Stimulated activated CD4-positive, alpha-beta T cell treated with anti-CD3 and anti-CD28 coated beads, Interleukin-15, amount 100 ng/mL, for 48 hours (primary cell): ENCODE measurements at places on chromosomes 16 and 17.

- DNase-seq, result peak; percentile 32
Observed at GRCh38 chr16:81451753-81452680, 7.4 kb downstream of the CMIP start.

GRCh38 chr16:53805752-53806151, 101.8 kb downstream of the FTO start:
- DNase-seq, result no peak

- DNase-seq, result no peak
Observed at GRCh38 chr17:2962729-2963128, 100.7 kb downstream of the OR1D5 start.

DNA sequence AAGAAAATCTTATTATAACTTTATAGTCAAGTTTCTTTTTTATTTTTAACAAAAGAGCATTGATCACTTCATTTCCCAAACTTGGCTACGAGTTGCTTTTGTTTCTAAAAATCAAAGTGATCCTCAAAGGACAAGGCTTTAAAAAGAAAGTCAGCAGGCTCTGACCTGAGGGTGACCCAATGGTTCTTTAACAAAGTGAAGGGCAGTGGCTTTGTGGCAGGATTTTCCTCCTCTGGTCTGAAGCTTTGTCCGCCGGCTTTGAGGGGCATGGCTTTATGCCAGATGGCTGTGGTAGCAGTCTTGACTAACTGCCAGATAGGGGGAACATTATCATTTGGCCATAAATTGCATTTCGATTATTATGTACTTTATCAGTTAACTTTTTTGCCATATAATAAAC, 28.5 kb downstream of the IQCK start:
- DNase-seq, result no peak

DNA sequence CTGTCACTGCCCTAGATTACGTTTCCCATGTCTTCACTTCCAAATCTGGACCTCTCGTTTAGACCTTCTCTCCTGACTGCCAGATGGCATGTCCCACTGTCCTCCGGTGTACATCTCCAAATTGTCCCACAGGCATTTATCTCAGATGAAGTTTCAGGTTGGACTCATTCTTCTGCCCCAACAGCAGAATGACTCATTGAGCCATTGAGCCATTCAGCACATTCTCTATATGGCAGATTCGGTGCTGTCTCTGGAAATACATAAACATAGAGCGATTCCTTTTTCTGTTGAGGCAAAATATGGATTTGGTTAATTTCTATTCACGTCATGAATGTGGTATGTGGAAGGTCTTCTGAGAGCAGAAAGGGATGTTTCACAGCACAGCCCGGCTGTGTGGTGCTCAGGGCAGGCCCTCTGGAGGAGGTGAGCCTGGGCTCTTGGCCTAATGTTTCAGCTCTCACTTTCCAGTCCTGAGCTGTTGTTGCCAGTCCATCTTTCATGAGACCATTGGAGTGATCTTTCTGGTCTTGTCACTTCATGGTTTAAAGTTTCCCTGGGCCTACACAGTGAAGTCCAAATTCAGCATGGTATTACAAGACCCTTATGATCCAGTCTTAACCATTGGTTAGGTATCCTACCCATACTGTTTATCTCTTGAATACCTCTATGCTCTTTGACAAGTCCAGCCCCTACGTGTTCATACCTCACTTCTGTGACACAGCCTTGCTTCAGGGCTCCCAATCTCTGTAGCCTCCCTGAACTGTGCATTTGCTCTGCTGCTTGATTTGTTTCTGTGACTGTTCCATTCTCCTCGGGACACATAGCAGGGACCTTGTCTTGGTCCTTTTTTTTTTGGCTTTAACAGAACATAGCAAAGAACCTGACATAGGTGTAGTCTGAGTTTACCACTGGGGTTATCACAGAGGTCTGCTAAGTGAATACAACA, 15.9 kb downstream of the HAPSTR1 start:
- no peak for DNase-seq
